ENCODE measurements at places on chromosomes 5 and 9. TPM values are rescaled to one million over a fixed set of nuclear protein-coding genes. Genes with fewer than 3 reads are reported as not detected.

The ZFAND5 gene
- total RNA-seq = 113 TPM

The COX7C gene
- total RNA-seq = 180 TPM

The PCDHGB5 gene
- total RNA-seq = 23.0 TPM

The RNF183 gene
- not detected for total RNA-seq

The SH2D3C gene
- 43.5 TPM for total RNA-seq

The TSSK1B gene
- not detected for total RNA-seq

The DRD1 gene
- total RNA-seq = not detected

The PCDHA9 gene
- 0.06 TPM for total RNA-seq

The SMIM33 gene
- not detected for total RNA-seq

The BARHL1 gene
- not detected for total RNA-seq

The TLN1 gene
- total RNA-seq = 408 TPM

The GLRX gene
- 7.0 TPM for total RNA-seq

The C8G gene
- not detected for total RNA-seq

The CDH6 gene
- total RNA-seq = 0.19 TPM

The FAM114A2 gene
- total RNA-seq = 24.1 TPM

The UBE2D2 gene
- 52.2 TPM for total RNA-seq

The CEP78 gene
- total RNA-seq = 13.0 TPM

The TPPP gene
- 0.19 TPM for total RNA-seq

The OR13C4 gene
- 0.16 TPM for total RNA-seq

The TNFSF15 gene
- total RNA-seq = 0.32 TPM

The GABRA6 gene
- not detected for total RNA-seq

The DPM2 gene
- total RNA-seq = 6.2 TPM

The IL4 gene
- not detected for total RNA-seq

The FOXD4L4 gene
- 0.38 TPM for total RNA-seq

The OR1J2 gene
- total RNA-seq = not detected
